ENCODE measurements at places on chromosomes 2 and 18.

- DNase-seq: no peak
Observed at GRCh38 chr2:202065876-202066275, 7.2 kb upstream of the KIAA2012 start.

DNA sequence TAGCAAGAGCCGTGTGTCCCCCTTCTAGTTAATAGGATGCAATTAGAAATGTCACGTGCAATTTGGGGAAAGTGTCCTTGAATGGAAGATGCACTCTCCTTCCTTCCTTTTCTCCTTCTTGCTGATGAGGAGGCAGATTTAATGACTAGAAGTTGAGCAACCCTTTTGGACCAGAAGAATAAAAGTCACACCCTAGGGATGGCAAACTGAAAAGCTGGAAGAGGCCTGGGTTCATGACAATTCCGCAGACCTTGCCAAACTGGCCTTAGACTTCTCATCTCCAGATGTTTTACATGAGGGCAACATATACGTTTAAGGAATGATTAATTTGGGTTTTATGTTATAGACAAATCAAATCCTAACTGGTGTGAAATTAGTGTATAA lies 38.6 kb upstream of the NCOA1 start:
- no peak for DNase-seq

DNA sequence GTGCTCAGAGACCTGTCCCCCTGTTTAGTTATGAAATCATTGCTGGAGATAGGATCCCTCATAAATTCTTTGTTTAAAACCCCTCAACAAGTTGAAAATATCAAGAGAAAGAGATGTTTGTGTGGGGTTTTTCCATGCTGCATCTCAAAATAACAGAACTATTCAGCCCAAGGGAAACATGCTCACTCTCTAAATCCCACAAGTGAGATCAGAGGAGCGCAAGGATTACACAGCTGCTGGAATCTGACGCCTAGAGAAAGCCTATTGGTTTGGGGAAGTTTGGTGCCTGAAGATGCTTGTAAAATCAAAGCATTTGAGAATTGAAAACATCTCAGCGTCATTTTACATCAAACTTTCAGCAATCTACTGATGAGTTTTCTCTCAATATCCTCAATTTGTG lies 7.9 kb downstream of the FSHR start:
- DNase-seq: no peak

- DNase-seq: no peak
Observed at GRCh38 chr2:239300242-239300641, 100.6 kb downstream of the HDAC4 start.

GRCh38 chr2:223586261-223586660 lies 15.9 kb downstream of the SCG2 start:
- DNase-seq: no peak

DNA sequence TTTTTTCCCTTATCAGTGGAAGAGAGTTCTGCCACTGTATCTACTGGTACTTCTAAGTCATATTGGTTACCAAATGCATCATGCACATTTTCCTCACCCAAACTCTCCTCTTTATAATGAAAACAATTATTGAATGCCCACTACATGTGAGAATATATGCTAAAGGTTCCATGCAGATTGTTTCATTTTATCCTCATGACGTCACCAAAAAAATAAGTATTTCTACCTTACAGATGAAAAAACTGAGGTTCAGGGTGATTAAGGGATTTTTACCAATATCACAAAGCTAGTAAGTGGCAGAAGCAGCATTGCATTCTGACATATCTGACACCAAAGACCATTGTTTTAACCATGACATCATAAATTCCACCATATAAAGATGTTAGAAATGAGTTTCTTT lies 51.9 kb upstream of the ZEB2 start:
- DNase-seq: no peak

DNA sequence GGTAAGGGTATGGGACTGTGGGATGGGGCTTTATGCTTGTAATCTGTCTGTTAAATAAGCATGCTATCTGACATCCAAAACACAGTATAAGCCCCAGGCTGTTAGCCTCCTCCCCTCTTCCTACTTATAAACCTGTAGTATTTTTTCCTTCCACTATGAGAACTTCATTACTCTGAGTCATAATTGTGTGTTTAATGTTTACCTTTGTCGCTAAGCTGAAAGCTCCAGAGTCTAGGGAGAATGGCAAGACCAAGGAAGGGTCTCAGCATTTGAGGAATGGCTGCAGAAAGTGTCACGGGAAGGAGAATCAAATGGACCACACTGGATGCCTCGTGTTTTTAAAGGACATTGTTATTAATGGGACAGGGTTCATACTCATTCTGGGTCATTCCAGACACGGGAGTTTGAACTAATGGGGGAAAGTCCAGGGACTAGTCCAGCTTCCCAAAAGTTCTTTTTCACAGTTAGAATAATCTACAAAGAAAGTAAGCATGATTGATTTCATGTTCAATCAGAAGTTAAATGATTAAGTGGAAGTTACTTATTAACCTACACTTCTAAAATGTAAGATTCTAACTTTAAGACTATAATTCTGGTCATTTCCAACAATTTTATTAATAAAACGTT lies 292.2 kb downstream of the AFF3 start:
- no peak for DNase-seq

- no peak for DNase-seq
Observed at GRCh38 chr2:205721057-205721449, 38.8 kb downstream of the NRP2 start.

DNA sequence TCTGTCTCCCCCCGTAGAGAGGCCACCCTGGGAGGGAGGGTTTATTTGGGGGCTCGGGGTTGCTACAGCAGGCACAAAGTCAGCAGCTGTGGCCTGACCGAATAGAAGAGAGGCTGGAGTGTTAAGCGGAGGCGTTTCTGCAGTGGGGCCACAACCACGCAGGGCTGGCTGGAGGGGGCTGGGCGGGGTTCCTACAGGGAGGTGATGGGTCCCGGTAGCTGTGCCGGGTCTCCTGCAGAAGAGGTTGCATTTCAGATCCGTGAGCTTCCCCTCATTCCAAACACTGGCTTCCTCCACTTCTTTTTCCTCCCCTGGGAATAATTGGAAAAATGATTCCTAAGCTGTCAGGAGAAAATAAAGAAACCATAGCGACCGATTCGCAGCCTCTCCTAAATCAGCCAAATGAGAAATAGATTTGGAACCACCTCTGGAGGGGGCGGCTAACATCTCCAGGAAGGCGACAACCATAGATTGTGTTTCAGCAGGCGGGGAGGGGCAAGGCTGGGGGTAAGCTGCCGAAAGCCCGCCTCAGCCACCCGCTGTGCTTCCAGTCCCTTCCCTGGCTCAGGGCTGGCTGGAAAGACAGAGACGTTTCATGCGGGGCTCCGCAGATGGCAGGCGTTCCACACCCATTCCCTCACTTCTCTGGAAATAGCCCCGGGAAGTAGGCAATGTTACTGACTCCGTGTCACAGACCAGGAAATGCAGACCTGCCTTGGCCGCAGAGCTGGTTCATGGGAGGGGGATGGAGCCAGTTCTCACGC lies 85.6 kb upstream of the TAF1B start:
- no peak for DNase-seq

GRCh38 chr2:48870942-48871341 lies 115.4 kb upstream of the LHCGR start:
- no peak for DNase-seq

DNA sequence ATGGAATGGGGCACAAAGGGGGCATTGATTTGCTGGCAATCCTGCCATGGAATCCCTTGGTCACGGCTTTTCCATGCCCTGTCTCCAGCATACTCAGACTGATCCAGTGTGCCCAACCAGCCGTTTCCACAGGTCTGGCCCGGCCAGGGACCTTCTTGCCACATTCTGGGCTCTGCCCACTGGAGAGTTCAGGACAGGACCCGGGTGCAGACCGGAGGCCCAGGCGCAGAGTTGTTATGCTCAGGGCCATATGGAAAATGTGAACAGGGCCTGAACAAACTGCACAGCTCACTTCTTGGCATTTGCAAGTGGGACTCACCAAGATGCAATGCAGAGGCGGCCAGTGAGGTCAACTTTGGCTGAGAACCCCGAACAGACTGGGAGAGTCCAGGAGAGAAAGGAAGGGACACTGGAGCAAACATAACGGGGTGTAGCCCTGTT lies 15.6 kb upstream of the ASAP2 start:
- no peak for DNase-seq

- DNase-seq: no peak
Observed at GRCh38 chr2:141611176-141611571, 519.6 kb downstream of the LRP1B start.

- DNase-seq: no peak
Observed at GRCh38 chr2:205776720-205777119, 94.4 kb downstream of the NRP2 start.

- no peak for DNase-seq
Observed at GRCh38 chr2:100919316-100919715, 82.8 kb upstream of the RPL31 start.

DNA sequence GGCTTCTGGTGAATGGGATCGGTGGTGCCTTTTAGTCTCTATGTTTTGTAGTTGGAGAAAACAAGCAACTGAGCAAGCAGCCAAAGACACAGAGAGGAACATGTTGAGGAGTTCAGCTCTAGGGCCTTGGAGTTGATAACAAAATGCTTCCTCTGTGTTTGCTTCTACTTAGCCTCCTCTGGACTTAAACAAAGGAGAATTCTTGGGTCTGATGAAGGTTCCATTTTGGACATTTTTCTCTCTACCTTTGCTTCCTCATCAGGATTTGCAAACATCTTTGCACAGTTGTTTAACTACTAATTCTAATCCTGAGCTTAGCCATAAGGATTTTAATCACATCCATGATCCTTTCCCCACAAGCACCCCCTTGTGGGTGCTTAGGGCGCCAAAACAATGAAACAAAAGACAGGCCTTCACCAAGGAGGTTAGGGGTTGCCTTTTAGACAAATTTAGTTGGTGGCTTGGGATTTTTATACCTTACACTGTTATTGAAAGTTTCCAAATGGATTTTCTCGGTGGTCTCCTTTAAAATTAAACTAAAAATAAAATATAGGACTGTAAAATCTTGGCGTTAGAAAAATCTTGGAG lies 148.5 kb upstream of the SATB2 start:
- no peak for DNase-seq

DNA sequence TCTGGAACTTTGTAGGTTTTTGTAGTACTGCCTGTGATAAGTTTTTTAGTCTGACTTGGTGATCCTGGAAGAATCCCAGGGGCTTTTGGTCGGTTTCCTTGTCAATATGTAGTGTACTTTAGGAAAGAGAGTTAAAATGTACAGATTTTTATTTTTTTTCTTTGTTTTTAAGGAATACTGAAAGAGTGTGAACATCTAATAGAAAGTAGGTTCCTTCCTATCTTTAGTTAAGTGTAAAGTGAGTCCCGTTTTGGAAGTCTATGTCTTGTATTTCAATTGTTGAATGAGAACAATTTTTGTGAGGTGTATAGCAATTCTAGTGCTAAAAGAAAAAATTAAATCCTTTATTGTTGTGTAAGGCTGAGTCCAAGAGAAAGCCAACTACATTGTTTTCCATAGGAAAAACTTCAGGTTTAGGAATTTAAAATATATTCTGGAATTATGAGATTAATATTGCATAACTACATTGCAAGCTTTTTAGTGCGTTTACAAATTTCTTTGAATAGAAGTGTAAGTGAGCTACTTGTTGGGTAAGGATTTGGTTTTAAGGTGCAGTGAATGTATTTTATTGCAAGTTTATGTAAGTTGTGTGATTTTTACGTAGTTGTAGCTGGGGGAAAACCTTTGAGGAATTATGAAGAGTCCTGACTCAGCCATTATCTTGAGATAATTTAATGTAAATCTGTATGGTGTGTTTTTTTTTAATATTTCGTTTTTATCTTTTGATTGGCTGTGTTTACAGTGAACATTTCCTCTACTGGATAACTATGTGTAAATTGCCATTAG lies 1.7 kb downstream of the VAPA start:
- no peak for DNase-seq

DNA sequence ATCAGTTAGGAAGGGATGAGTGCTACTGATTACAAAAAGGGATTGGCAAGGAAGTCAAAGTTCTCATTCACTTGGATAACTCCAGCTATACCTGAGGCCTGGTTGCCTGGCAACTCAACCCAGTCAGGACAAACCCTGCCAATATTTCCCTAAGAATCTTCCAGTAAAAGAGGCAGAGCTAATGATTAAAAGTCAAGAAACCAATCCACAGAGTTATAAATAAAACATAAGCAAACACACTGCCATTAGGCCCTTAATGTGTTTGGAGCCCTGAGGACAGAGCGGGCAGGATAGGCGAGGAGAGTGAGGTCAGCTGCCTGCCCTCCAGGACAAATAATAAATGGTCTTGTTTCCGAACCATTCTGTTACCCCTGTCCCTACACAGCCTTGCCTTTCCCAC lies 215.6 kb upstream of the NABP1 start:
- no peak for DNase-seq

- DNase-seq: no peak
Observed at GRCh38 chr18:27956001-27956640, 220.8 kb downstream of the CDH2 start.

GRCh38 chr2:11073251-11073650 lies 82.0 kb upstream of the SLC66A3 start:
- DNase-seq: no peak

DNA sequence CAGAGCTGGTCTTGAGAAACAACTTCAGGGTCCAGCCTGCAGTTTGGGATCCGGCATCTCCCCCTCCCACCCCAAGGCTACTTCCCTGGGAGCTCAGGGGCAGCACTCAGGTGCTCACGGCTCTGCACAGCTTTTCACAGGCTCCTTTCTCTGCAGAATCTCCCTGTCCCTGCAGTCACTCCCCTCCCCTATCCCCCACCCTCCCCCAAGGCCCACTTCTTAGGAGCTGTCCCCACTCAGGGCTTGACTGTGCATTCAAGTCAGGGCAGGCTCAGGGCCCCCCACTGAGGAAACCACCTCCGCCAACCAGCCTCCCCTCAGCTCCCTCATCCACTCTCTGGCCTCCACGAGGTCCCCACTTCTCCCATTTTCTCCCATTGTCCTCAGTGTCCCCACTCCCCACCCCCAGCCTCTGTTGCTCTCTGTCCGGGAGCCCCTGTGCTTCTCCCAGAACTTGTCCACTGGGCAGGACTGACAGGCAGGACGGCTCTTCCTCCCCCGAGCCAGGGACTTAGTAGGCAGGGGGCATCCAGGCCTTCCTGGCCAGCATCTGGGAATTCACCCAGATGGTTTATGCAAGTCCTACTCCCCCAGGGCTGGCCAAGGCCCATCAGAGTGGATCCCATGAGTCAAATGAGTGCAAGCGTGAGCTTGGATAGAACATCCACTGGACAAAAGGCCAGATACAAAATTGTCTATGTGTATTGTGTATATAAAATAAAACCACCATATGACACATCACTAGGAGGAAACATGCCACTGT lies 7.6 kb downstream of the NMUR1 start:
- DNase-seq: no peak

DNA sequence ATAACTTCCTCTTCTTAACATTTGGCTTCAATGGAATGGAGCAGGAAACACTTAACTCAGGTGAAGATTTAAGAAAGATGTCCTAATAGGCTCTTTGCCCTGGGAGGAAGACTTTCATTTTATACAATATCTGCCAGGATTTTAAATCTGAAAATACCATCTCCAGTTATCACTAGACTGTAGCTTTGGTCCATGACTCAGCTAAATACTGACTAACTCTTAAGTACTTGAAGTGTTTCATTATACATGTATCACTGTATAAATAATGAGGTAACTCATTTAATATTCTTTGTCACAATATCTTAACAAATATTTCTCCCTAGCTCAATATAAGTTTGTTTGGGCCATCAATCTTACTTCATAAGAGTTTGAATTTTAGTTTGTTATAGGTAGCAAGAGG lies 34.7 kb downstream of the RBKS start:
- no peak for DNase-seq

- DNase-seq: no peak
Observed at GRCh38 chr2:143181494-143181893, 52.3 kb downstream of the ARHGAP15 start.

Measured in GM18507 (cell line).